RWPE2 (cell line): ENCODE measurements at places on chromosomes 13 and 19.

DNA sequence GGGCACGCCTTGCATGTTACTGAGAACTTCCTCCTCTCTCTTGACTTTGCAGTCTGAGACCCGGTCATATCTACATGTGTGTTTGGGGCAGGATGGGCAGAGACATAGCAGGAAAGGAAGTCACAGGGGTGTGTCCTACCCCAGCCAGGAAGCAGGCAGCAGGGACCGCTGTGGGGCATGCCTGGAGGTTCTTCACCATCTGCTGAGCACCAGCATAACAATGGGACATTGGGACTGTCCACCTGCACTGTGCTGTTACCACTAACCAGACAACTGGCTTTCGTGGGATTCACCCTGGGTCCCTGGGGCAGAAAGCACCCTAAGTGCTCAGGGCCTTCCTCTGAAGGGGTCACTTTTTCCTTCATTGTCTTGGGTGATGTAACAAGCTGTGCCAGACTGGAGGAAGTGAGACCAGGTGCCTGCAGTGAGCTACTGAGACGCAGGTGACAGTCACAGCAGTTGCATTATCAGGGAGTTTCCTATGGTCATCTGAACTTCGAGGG is 2.6 kb upstream of the HAUS5 start:
- no peak for DNase-seq

DNA sequence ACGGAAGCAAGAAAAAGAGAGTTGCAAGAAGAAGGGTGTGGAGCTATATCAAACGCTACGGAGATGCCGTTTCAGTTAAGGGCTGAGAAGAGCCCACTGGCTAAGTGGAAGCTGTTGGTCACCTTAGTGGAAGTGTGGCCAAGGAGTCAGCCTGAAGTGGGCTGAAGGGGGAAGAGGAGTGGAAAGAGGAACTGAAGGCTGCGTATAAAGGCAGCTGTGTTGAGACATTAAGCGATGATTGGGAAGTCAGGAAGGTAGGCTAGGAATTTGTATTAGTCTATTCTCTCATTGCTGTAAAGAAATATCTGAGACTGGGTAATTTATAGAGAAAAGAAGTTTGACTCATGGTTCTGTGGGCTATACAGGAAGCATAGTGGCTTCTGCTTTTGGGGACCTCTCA is 14.1 kb upstream of the FRY start:
- DNase-seq: no peak

GRCh38 chr13:76929320-76929719 is 19.0 kb upstream of the ACOD1 start:
- DNase-seq: no peak

DNA sequence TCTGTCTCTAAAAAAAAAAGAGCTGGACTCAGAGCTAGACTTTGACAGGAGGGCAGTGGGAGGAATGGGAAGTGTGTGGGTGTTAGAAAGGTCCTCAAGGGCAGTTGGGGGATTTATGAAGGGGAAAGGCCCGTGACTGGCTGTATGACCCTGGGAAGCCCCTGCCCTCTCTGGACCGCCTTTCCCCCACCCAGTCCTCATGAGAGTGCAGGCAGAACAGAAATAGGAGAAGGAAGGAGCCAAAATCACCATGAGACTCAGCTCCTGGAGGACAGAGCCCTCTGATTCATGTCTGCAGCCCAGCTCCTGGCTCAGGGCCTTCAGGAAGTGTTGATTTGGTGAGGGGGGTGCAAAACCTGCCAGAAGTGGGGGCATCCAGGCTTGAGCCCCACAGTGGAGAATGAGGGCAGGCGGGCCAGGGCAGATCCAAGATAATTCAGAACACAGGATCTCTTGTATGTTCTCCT is 8.7 kb upstream of the SMG9 start:
- no peak for DNase-seq

DNA sequence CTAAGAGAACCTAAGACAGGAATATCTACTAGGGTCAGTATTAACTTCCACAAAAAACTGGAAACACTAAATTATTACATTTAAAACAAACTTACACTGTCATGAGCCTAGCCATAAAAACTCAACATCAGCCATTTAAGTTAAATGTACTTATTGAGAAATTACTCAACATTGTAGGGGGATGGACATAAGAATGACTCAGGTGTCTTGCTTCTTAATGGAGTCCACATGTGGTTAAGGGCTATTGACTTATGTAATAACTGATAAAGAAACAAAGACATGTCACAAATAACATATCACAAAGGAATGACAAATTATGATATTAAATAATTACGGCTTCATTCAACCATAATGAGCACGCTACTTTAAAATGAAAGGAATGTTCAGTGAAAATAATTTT is 36.2 kb downstream of the CLDN10 start:
- DNase-seq: no peak

DNA sequence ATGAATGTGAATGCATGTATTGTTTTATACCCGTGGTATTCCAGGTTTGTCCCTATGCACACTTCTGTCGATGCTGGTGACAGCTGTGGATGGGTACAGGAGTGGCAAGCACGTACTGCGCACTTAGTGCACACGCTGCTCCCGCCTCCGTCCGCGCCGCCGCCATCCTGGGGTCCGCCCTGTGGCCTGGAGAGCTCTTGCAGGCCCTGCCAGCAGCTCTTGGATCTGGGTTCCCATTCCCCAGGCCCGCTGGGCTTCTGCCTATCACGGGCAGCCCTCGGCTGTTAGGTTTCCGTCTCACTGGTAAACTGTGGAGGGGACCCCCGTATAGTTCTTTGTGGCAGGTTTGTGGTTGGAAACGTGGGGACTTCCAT is 4.0 kb downstream of the GNA11 start:
- peak; percentile 54 for DNase-seq

DNA sequence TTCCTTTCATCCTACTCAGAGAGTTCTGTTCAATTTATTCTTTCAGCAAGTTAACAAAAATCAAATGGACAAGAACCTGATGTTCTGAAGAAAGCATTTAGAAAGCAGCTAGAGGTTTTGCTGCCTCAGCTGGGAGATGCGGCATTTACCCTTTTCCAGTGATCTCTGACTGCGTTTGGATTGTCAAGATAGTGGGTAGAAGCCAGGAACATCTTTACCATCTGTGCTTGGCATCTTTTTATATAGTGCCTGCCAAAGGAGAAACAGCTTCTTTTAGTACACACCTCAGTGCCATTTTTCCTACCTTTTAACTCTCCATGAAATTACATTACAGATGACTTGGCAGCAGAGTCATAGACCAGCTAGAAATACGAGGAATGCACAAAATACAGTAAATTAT is 680.8 kb downstream of the SLITRK1 start:
- DNase-seq: no peak

GRCh38 chr13:49932066-49932465 is 4.1 kb downstream of the SPRYD7 start:
- no peak for DNase-seq

DNA sequence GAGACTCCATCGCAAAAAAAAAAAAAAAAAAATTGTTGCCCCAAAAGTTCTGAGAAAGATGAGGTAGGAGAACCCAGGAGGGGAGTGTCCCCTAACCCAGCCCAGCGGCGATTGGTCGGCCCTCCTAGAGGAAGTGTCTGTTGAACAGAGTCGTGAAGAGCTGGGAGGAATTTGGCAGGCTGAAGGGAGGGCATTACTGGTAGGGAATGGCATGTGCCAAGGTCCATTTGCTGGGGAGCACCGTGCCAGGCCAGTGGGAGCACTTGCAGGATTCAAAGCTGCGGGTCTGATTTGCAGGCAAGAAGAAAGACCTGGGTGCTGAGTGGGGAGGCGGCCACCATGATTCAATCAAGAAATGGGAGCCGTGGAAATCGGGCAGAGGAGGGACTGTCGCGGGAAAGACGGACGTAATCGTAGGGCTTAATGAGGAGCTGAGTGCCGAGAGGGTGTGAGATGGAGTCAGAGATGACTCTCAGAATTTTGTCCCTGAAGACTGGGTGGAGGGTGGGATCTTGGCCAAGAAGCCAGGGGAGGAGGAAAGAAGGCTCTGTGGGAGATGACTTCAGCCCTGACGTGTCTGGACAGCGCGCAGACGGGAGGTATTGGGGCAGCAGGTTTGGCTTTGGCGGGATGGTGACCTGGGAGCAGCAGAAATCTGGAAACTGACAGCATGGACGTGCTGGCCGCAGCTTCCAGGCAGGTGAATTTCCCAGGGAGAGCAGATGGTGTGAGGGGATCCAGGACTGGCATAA is 15.4 kb downstream of the CERS4 start:
- no peak for DNase-seq

DNA sequence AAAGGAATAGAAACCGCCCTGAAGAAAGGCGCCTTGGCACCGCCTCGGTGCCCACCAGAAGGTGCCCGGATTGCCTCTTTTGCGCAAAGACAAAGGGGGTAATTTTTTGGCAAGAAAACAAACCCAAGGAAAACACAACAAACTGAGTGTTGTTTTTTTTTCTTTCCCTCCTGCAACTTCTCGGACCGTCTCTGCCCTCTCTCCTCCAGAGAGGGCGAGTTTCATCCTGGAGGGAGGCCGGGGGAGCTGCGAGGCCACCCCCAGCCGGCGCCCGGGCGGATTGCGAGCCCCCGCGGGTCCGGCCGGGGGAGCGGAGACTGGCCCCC is 2.3 kb downstream of the ZNF536 start:
- DNase-seq: no peak

DNA sequence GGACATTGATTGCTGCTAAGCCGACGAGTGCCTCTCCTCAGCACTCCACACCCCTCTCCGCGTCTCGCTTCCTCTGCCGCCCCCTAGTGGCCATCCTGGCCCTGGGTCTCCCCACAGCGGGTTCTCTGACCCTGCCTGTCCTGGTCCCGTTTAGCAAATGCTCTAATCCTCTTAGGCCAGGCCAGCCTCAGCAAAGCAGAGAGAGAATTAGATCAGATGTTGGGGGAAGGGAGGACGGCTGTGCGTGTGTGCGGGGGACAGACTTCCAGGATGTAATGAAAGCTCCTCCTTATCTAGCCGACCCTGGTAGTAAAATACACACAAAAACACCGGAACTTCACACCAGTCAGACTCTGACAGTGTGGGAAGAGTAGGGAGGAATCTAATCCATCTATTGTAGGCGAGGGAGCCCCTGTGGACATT is 4.5 kb downstream of the TPRX2 start:
- DNase-seq: peak; percentile 75

- DNase-seq: no peak
Measured at GRCh38 chr13:30240608-30241007, 66.7 kb downstream of the KATNAL1 start.

DNA sequence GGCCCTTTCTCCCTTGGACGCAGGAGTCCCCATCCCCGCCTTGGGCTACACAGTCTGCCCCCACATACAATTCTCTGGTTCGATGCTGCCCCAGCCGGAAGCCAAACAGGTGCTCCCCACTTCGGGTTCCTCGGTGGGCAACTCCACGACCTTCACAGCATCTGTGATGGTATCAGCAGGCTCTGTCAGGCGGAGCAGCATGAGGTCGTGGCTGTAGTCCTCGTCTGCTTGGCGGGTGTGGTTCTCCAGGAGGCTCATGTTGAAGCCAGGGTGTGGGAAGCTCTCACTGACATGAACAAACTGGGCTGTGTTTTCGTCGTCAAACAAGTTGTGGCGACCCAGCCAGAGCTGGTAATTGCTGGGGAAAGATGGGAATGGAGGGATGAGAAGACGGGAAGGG is 3.5 kb downstream of the KLK1 start:
- DNase-seq: no peak

GRCh38 chr19:39543477-39543857 is 3.5 kb upstream of the EID2 start:
- DNase-seq: no peak

DNA sequence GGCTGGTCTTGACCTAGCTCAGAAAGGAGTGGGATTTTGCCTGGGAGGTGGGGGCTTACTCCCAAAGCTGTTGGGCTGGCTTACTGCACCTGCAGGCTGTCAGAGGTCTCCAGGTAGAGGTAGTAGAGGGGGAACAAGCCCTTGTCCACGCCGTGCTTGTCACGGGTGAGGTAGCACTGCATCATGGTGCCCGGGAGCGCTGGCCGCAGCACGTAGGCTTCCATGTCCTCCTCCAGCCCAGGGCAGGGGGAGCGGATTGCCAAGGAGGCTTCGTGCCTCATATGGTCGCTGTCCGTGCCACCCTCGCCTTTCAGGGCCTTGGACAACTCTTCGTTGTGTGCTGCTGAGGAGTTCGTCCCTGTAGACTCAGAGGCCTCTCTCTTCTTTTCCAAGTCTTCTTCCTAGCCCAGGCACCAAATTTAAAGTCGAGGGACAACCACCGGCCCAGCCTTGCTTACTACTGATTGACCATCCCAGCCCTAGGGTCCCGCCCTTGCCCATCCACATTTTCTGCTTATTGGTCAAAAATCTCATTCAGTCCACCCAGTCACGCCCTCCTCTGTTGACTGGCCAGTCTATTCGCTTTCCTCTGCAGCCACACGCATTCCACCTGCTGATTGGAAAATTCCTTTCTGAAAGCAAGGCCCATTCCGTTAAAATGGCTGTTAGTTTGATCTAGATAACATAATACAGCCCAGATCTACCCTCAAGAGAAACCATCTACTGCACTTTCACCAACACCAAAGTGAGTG is 10.5 kb downstream of the TULP2 start:
- DNase-seq: no peak

GRCh38 chr13:92547266-92547665 is 679.3 kb upstream of the GPC6 start:
- no peak for DNase-seq

- DNase-seq: no peak
Measured at GRCh38 chr13:51525567-51526167, 58.6 kb upstream of the WDFY2 start.
